ENCODE measurements at places on chromosomes 5 and 9.

GRCh38 chr5:170104710-170105109 lies 987 bp upstream of the FOXI1 start:
- DNase-seq = no peak

- peak; percentile 15 for DNase-seq
These were observed 65.4 kb upstream of the GARNL3 start for GRCh38 chr9:127199001-127199791.

DNA sequence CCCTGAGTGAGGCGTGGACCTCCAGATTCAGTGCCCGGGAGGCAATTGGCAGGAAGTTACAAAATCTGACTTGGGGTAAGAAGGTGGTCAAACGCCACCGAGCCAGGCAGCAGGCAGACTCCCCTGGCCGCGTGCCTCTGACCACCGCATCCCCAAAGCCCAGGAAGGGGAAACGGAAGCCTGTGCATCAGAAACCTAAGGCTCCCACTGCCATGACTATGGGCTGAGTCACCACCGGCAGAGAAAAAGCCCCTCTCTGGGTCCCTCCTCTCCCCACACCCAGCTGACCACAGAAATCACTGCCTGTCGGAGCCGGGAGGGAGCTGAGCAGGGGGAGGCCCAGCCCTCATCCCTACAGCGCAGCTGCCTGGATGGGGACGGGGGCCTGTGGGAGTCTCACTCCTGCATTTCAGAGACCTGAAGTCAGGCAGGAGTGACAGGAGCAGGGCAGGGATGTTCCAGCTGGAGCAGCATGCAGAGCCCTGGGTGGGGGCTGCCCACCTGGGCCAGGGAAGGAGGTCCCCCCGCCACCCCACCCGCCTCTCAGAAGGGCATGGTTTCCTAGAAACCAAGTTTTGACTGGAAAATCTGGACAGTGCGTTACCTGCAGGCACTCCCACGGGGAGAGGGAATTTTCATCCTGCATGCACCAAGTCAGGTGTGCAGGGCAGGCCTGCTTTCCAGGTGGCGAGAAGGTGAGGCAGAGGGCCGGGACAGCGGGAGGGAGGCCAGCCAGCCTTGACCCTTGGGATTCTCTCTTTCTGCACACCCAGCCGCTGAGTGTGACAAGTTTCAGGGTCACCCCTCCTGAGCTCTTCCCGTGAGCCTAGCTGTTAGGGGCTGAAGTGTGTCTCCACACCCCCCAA lies 68.2 kb downstream of the LRSAM1 start:
- no peak for DNase-seq

DNA sequence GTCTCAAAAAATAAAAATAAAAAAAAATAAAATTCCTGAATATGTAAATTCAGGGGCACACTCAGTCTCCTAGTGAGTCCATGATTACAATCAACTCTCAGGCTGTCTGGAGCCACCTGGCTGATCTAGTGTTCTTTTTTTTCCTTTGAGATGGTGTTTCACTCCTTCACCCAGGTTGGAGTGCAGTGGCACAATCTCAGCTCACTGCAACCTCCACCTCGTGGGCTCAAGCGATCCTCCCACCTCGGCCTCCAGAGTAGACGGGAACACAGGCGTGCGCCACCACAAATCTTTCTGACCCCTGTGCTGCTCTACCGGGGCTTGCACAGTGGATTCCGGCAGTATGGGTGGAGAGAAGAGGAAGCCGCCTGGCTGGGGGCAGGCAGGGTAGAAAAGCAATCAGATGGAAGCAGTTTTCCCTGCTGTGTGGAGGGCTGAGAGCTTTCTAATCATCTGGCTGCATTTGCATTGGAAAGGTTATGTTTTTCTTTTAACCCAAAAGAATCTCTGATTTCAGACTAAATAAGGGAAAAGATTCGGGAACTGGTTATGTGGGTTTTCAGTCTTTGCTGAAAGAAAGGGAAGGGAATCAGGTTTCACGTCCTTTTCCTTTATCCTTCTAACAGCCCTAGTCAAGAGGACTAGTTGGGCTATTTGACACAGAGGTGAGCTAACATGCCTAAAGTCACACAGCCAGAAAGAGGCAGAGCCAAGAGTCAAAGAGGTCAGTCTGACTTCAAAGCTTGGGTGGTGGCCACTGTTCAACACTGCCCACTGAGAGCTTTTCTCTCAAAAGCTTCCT lies 26.3 kb upstream of the CORO2A start:
- no peak for DNase-seq

GRCh38 chr5:2591777-2592453 lies 159.6 kb downstream of the IRX2 start:
- DNase-seq = no peak

GRCh38 chr9:4741365-4742089 lies 525 bp upstream of the AK3 start:
- DNase-seq = no peak

- no peak for DNase-seq
These were observed 62.6 kb downstream of the PLAC8L1 start for GRCh38 chr5:146042628-146043279.

DNA sequence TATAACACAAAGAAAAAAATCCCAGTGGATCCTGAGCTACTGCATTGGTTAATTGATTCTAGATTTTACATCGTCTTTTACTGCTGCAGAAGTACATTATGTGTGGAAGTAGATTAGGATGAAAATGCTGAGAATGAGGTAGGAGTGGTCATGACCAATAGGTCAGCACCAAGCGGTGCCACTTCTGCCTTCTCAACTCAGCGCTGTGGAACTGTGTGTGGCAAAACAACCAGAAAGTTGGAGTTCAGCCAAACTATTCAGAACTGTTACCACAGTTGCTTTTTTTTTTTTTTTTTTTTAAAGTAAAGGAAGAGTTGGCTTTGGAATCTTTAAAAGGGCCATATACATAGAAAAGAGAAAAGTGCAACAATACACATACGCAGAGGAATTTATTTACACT lies 24.2 kb downstream of the POU5F2 start:
- no peak for DNase-seq

DNA sequence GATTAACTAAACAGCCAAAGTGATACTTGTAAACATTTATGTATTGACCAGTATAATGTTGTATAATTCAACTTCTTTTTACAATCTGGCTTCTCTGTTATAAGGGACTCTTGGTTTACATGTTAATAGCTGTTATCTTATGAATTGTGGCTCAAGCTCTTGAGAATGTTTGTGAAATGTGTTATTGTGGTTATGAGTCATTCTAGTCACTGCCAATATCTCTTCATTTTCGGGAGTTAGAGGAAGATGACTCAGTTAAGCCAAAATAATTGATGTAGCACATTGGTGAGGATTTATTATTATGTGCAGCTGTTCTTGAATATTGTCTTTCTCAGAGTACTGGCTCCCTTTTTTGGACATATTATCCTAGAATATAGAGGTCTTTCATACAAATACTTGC lies 655.2 kb upstream of the RIOK2 start:
- no peak for DNase-seq

DNA sequence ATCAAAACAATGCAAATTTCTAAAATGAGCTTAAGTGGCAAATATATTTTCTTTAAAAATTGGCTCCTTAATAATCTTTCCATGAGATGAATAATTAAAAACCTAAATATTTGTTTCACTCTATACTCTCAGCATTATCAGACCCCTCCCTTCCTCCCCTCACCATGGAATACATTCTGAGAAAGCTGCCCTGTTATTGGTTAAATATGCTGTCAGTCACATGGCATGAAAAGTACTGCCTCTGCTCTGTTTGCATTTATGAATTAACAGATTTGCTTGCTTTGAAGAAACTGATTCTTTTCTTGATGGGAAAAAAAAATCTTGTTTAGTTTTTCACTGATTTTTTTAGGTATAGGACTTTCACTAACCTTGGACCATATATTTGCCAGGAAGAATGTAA lies 17.0 kb upstream of the RPS23 start:
- no peak for DNase-seq

DNA sequence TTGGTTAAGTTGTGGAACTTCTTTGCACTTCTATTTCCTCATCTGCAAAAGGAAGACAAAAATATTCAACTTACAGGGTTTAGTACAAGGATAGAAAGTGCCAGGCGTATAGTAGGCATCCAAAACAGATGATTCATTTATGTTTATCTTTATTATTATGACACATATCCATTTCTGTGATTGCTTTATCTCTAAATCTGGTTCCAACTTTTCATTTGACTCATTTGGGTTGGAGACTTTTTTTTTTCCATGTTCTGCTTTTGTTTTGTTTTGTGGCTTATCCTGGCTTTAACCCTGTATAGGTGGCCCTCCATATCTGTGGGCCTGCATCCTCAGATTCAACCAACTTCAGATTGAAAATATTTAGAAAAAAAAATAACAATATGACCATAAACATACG lies 186.7 kb upstream of the SLC24A2 start:
- no peak for DNase-seq

- no peak for DNase-seq
These were observed 53.7 kb downstream of the PAX5 start for GRCh38 chr9:36980148-36980974.

DNA sequence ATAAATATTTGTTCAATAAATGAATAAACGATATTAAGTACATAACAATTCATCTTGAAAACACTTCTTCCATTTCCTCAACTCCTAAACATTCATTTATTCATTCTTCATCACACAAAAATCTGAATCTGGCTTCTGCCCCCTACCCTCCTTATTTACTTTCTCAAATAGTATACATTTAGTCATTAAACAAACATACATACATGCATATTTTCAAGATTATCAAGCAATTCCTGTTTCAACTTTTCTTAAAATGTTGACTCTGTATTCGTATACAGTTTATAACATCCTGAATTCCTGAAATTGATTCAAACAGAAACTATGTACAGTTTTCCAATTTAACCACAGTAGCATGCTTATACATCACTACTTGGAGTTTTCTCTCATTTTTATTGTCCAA lies 129.0 kb downstream of the MUSK start:
- no peak for DNase-seq

- no peak for DNase-seq
These were observed 382.5 kb downstream of the KCNN2 start for GRCh38 chr5:114744406-114744805.

- no peak for DNase-seq
These were observed 73.1 kb downstream of the BASP1 start for GRCh38 chr5:17290540-17290974.
